Stimulated activated CD4-positive, alpha-beta T cell treated with anti-CD3 and anti-CD28 coated beads, TNF-alpha, amount 100 ng/mL, for 48 hours (primary cell): ENCODE measurements at places on chromosomes 7 and 10.

DNA sequence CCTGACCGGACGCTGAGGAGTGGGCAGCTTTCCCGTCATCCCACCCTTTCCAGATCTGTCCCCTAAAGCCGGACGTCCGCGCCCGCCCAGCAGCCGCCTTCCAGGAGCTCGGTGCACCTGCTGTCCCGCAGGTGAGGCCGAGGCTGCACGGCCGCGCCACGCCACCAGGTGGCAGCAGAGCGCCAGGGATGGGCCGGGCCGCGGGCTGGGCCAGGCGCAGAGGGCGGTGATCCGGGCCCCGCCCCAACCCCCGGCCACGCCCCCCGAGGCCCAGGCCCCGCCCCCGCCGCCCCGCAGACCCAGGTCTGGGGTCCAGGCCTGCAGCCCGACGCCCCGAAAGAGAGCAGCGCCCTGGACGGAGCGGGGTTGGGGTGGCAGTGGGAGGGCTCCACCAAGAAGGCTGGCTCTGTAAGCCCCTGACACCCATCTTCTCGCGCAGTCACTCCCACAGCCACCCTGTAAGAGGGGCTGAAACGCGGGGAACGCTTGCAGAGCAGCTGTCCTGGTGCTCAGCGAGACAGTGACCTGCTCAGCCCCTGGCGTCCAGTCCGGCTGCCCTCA lies 32.2 kb downstream of the FOXL3 start:
- DNase-seq = peak; percentile 71

- DNase-seq = no peak
Measured at GRCh38 chr10:67257018-67257417, 331.2 kb downstream of the LRRTM3 start.

GRCh38 chr10:3066317-3067117 lies 831 bp upstream of the PFKP start:
- DNase-seq = no peak

DNA sequence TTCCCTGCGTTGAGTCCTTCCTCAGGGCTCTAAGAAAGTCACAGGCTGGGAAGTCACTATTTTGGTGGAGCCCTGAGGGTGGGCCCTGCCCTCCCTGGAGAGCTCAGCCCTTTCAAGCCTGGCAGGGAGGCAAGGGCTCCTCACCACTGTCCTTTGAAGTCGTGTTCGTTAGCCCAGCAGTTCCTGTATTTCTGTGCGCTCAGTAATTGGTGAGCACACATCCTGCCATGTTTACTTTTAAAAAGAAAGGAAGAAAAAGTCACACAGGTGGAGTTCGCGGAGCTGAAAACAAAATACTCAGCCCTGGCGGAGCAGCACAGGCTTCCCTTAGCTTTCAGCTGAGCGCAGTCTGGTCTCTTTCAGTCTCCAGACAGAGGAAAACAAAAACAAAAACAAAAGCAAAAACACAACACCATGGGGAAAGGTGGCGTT lies 37.1 kb downstream of the PRKCQ start:
- DNase-seq = no peak

- no peak for DNase-seq
Measured at GRCh38 chr10:128560993-128561392, 434.8 kb upstream of the MKI67 start.

DNA sequence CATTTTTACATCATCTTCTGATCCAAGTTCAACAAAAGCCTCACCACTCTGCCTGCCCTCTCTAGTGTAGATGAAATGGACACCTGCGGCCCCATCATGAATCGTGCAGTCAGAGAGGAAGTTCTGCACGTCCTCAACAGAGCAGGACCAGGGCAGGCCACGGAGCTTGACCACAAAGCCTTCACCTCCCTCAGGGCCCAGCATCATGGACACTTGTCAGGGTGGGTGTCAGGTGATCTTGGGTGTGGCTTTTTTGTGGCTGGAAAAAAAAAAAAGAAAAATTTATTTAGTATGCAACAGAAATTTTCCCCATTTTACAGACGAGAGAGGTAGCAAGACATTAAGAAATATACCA lies 16.2 kb downstream of the FXYD4 start:
- no peak for DNase-seq

DNA sequence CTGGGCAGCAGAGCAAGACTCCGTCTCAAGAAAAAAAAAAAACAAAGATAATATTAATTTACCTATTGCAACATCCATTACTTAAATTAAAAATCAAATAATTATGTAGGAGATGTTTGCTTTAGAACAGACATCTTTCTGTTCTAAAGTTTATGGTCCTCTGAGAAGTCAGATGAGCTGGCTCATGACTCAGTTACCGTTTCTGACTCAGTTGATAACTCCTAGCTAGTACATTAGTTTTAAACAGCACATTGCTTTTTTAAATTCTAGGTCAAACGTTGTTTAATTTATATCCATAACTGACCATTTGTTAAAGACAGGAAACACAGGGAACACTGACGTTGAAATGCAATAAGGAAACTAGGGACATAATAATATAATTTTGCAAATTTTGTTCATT lies 162.7 kb downstream of the ETV1 start:
- DNase-seq = no peak

- DNase-seq = no peak
Measured at GRCh38 chr10:98458809-98459784, 12.4 kb upstream of the HPS1 start.

- no peak for DNase-seq
Measured at GRCh38 chr7:75623390-75624133, 115.2 kb downstream of the HIP1 start.

DNA sequence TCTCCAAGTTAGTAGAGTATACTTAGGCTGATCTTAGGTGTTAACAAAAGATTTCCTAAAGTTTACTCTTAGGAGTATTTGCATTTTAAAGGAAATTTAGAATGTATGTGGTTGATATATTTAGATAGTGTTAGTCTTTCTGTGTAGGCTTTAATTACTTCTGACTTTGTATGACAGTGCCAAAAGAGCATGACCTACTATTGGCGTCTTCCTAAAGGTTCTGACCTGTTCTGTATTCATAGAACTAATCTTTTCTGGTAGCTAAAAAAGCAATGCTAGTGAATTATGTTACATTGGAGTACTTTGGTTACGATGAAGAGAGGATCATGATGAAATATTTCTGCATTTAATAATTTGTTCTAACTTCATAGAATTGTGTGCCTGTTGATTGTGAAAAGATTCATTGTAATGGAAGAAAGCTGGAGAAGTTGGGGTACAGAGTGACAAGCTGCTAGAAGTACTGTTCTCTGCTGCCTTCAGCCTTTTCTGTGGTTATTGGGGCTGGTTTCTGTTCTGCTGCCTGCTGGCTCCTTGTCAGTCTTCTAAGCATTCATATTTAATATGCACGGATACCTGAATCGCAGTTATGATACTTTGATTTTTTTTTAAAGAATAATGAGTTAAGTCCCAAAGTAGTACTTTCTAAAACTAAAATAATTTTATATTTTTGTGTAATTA lies 13.2 kb downstream of the WAC start:
- no peak for DNase-seq

DNA sequence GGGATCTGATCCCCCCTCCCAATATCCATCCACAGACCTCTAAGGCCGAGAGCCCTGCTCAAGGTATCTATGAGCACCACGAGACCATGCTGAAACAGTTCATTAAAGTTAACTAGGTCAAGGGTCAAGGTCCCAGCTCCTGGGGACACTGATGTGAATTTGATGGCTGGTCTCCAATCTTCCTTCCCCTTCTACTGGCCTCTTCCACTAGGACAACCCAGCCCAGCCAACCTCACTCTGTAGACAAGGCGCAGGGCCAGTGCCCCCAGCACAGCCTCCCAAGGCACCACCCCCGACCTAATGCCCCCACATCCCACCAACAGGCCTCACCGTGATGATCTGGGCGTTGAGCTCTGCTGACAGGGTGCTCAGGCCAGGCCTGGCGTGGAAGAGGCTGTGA lies 15.6 kb downstream of the RRP12 start:
- no peak for DNase-seq

GRCh38 chr7:18534481-18534880 lies 38.9 kb downstream of the HDAC9 start:
- DNase-seq = no peak

DNA sequence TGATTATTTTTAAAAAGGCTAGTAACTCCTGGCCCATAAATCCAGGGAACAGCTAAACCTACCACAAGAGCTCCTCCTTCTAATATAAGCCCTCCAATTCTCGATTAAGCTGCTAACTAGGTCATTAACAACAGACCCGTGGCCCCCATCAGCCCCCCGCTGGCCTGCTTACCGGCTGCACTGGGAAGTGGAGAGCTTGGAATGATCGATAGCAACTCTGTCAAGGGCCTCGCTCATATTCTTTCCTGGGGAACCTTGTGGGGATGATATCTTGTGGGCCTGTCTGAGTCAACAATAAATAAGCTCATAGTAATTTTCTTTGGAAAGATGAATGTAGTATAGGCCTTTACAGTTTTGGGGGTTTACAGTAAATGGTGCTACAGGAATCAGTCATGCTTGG lies 353.5 kb downstream of the TCERG1L start:
- no peak for DNase-seq

- no peak for DNase-seq
Measured at GRCh38 chr7:101294039-101294831, 27.4 kb downstream of the IFT22 start.

- no peak for DNase-seq
Measured at GRCh38 chr7:40468891-40469864, 334.4 kb downstream of the SUGCT start.

DNA sequence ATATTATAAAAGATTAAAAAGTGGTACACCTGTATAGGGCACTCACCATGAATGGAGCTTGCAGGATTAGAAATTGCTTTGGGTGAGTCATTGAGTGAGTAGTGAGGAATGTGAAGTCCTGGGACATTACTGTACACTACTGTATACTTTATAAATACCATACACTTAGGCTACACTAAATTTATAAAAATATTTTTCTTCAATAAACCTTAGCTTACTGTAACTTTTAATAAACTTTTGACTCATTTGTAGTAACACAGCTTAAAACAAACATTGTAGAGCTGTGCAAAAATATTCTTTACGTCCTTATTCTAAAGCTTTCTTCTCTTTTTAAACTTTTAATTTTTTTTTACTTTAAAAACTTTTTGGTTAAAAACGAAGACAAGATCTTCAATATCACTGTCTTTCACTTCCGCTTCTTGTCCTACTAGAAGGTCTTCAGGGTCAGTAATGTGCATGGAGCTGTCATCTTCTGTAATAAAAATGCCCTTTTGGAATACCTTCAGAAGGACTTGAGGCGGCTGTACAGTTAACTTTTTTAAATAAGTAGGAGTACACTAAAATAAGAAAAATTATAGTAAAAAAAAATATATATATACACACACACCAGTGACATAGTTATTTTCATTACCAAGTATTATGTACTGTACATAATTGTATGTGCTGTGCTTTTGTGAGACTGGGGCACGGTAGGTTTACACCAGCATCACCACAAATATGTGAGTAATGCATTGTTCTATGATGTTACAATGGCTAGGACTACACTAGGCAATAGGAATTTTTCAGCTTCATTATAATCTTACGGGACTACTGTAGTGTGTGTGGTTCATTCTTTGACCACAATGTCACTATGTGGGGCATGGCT lies 3.5 kb downstream of the STK31 start:
- DNase-seq = no peak

GRCh38 chr10:5858811-5859210 lies 30.9 kb downstream of the ANKRD16 start:
- no peak for DNase-seq

DNA sequence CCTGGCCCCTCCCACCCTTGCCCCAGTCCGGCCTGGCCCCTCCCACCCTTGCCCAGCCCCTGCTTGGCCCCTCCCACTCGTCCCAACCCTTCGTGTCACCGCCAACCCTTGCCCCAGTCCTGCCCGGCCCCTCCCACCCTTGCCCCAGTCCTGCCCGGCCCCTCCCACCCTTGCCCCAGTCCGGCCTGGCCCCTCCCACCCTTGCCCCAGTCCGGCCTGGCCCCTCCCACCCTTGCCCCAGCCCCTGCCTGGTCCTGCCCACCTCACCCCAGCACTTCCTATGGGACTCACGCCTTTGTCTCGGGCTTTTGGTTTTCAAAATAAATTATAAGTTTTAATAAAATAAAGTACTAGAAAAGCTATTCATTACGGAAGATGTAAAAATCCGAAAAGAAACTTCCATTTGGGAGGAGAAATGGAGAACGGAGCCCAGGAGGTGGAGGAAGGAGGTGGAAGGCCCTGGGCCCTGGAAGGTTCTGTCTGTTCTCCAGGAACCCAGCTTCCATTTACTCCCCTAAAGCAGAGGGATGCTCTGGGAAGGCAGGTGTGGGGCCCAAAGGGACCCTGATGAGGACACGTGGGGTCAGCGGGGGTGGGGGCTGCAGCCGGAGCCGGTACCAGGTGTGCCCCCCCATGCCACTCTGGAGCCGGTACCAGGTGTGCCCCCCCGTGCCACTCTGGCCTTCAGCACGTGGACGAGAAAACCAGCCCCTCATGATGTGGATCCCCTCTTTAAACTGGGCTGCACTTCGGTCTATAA lies 52.2 kb downstream of the PWWP2B start:
- DNase-seq = no peak

DNA sequence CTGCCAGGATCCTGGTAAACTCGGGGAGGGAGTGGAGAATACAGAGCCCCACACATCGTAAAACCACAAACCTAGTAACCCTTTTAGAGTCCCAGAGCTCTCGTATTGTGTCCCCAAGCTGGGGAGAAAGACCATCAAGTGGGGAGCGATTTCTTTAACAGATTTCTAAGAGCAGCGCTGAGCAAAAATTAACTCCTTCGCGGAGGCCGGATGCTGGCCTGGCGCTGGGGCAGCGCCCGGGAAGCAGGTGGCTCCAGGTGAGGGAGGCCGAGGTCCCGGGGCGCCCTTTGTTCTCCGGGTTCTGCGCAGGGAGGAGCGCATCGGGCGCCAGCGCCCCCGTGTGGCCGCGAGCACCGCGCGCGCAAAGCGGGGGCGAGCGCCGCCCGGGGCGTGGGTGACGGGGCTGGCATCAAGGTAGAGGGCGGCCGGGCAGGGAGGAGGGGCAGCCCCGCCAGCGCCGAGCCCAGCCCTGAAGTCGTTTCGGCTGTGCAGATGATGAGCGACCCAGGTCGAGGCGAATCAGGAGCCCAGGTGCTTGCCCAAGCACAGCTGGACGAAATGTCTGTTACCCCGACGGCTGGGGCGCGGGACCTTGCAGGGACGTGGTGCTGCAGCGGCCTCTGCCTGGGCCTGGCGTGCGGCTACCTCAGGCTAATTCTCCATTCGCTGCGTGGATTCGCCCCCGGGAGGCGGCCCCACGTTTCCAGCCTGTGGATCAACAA lies 10.4 kb upstream of the FGFR2 start:
- no peak for DNase-seq
